ENCODE measurements at places on chromosomes 13 and 19. TPM values are rescaled to one million over a fixed set of nuclear protein-coding genes. Genes with fewer than 3 reads are reported as not detected.

Gene IL12RB1
- 43.2 TPM for polyA plus RNA-seq

Gene LILRA1
- polyA plus RNA-seq, result not detected

Gene LILRB3
- 0.49 TPM for polyA plus RNA-seq

Gene RNF17
- not detected for polyA plus RNA-seq

Gene RFXAP
- 3.3 TPM for polyA plus RNA-seq

Gene STARD13
- polyA plus RNA-seq, result not detected
